Glomerular endothelial cell (primary cell): ENCODE measurements at places on chromosomes 2 and 18. TPM values are rescaled to one million over a fixed set of nuclear protein-coding genes. Genes with fewer than 3 reads are reported as not detected.

DNA sequence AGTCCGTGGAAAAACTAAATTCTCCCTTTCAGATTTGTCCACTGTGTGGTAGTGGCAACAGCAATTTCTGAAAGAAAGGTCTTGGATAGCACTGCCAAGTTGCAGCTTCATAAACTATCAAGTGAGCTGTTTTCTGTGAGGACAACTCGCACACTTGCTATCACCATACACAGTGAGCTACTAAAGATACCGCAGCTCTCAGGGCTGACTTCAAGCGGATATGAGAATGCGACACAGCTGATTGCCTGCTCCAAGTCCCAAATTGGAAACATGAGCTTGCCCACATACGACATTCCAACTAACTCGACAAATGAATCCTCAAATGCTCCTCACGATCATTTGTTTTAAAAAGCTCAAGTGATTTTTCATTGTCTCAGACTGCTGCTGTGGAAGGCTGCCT, 46.2 kb downstream of the E2F6 start:
- no peak for DNase-seq

- no peak for DNase-seq
These were observed 142.4 kb downstream of the MREG start for GRCh38 chr2:215870986-215871385.

DNA sequence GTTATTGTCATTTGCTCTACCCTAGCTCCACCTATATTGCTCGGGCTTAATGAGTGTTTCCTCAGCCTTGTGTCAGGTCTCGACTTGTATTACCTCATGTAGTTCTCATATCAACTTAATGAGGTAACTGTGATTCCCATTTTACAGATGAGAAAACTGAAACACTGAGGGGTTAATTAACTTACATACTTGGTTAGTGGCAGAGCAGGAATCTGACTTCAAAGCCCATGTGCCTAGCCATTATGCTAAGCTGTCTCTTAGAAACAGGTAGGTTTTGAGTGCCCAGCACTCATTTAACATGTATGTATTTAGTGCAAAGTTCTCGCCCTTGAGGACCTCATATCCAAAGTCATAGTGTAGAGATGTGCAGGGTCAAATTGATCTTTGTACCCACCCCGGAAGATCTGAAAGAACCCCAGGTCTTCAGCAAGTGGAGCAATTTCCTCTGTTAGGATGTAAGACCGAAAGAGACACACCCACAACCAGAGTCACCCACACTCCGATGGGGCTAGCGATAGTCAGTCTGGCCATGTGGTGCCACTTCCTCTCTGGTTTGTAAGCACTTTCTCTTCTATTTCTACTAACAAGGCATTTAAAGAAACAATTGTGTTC, 121.0 kb upstream of the SLC39A10 start:
- no peak for DNase-seq

Gene SGPP2
- total RNA-seq, result 1.4 TPM in 1 of 2 replicates, not detected in the other

DNA sequence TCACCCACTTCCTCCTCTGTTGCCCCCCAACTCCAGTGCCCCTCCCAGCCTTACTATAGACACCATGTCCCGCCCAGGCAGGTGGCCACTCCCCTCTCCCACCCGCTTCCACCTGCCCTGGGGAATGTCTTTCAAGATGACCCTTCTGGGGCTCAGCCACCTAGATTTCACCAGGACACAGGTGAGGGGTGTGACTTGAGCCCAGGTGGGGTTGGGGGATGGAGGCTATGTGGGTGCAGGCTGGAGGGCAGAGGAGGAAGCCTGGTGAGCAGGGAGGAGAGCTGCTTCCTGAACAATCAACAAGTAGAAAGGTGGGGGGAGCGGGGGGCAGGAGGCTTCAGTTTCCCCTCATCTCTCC, 8.7 kb downstream of the ADRA2B start:
- DNase-seq, result no peak

- no peak for DNase-seq
These were observed 10.1 kb upstream of the FBXO11 start for GRCh38 chr2:47916412-47916811.

Gene CCNYL1
- total RNA-seq, result 26.2 and 54.1 TPM in 2 replicates

Gene TMEM182
- total RNA-seq, result 0.10 and 2.2 TPM in 2 replicates
